ENCODE measurements at places on chromosomes 2 and 18. TPM values are rescaled to one million over a fixed set of nuclear protein-coding genes. Genes with fewer than 3 reads are reported as not detected.

KLHL29 gene
- total RNA-seq: 0.26 TPM

SLC35F5 gene
- 23.8 TPM for total RNA-seq

FEV gene
- not detected for total RNA-seq

GALR1 gene
- not detected for total RNA-seq

RAB27B gene
- total RNA-seq: 0.28 TPM

ARHGAP28 gene
- not detected for total RNA-seq

C2orf81 gene
- 2.3 TPM for total RNA-seq

LHCGR gene
- not detected for total RNA-seq

POTEI gene
- not detected for total RNA-seq

SP5 gene
- total RNA-seq: 0.19 TPM

KYNU gene
- total RNA-seq: 0.05 TPM

LAMA3 gene
- total RNA-seq: 0.11 TPM

ANKRD30B gene
- not detected for total RNA-seq

DSEL gene
- total RNA-seq: 0.15 TPM

SERPINB12 gene
- not detected for total RNA-seq

ITM2C gene
- total RNA-seq: 45.0 TPM

FAM161A gene
- total RNA-seq: 8.7 TPM

SEPTIN2 gene
- total RNA-seq: 180 TPM

BUB1 gene
- 103 TPM for total RNA-seq

IL1A gene
- total RNA-seq: 4.3 TPM

ST8SIA5 gene
- total RNA-seq: not detected

CD28 gene
- 242 TPM for total RNA-seq

KIAA2012 gene
- total RNA-seq: not detected

PSMD1 gene
- 70.2 TPM for total RNA-seq

LDLRAD4 gene
- 52.0 TPM for total RNA-seq

MC2R gene
- total RNA-seq: not detected

ITGB6 gene
- total RNA-seq: not detected

IL1F10 gene
- not detected for total RNA-seq

ERFE gene
- total RNA-seq: not detected

ATP9B gene
- total RNA-seq: 29.4 TPM

ARL4C gene
- total RNA-seq: 118 TPM

PSMA8 gene
- not detected for total RNA-seq

IL36B gene
- total RNA-seq: not detected

AQP12B gene
- total RNA-seq: not detected

DNAJC27 gene
- total RNA-seq: 4.7 TPM

IMPA2 gene
- total RNA-seq: 18.3 TPM

APOB gene
- not detected for total RNA-seq

NTSR2 gene
- total RNA-seq: not detected

FBXO36 gene
- total RNA-seq: 0.37 TPM

GCKR gene
- total RNA-seq: not detected

SLC16A14 gene
- total RNA-seq: not detected

NCKAP1 gene
- 8.4 TPM for total RNA-seq

GRHL1 gene
- 0.82 TPM for total RNA-seq

SULT1C2 gene
- not detected for total RNA-seq

ZSWIM2 gene
- total RNA-seq: not detected

RND3 gene
- not detected for total RNA-seq

SPC25 gene
- 29.0 TPM for total RNA-seq

POTEC gene
- total RNA-seq: not detected

RBFA gene
- 26.6 TPM for total RNA-seq

COL4A4 gene
- total RNA-seq: 0.08 TPM

All from activated T-helper 17 cell treated with anti-CD3 and anti-CD28 coated beads, Interleukin-2, amount 50 U/mL, for 72 hours (primary cell).